Neural progenitor cell (in vitro differentiated cells): ENCODE measurements at places on chromosomes 6 and 20.

DNA sequence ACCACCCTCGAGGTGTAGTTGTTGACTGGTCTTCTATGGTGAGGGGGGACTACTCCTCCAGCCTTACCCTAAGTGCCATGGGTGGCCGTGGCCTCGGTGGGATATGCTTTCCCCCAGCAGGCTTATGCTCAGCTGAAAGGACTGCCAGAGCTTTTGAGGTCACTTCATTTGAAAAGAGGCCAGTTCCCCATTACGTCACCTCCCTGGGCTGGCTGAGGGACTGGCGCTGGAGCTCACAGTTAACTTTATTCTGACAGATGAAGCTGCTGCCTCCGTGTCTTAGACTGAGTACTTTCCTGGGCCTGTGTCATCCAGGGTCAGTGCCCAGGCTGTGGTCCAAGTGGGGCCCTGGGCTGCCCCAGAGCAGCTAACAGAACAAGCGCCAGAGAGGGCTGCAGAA lies 42.8 kb upstream of the PCMTD2 start:
- DNase-seq = no peak

- no peak for DNase-seq
Measured at GRCh38 chr6:98308564-98308963, 525.8 kb upstream of the POU3F2 start.

DNA sequence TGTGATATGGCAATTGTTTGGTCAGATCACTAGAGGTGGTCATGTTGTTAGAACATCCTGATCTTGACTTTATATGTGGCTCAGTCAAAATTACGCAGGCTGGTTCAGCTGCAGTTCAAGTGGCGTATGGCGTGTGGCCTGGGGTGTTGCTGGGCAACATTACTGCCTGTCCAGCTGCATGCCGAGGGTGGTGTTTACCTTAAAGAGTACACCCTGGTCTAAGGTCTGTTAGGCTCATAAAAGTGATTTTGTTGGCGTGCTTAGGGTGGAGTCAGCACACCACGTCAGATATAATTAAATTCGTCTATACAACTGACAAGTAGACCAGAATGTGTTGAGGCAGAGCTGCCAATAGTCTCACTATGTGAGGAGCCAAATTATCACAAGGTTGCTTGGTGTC lies 55.6 kb upstream of the NEDD9 start:
- DNase-seq = no peak

- no peak for DNase-seq
Measured at GRCh38 chr6:148223424-148223842, 119.2 kb upstream of the SASH1 start.

DNA sequence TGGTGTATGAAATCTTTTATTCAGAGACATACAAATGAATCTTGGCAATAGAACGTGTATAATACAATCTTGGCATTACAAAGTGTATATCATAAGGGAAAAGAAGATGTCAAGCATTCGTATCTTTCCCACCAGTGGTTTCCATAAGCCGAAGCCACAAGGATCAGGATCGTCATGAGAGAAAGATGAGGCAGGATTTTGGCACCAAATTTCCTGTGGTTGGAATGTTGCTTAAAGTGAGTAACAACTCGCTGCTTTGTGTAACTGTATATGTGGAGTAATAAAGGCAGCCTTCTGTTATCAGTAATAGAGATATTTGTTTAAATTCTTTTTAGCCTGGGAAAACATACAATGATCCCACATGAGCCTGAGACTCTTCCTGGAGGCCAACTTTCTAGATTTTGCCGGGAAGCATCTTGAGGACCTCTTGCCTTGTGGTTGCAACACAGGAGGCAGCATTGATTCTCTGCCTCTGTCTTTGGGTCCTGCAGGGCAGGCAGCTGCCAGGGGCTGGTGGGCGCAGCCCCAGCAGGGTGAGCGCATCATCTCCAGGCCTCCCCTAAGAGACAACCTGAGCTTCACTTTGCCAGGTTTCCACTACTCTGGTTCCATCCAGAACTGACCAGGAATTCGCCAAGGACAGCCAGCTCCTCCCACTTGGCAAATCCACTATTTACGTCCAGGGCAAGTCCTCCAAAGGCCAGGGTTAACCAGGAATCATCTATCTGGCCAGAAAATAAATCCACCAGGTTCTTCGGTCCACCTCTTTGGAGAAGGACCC lies 230.9 kb upstream of the SULF2 start:
- no peak for DNase-seq

GRCh38 chr6:14016432-14016831 lies 91.7 kb downstream of the RNF182 start:
- peak; percentile 74 for DNase-seq

- peak; percentile 22 for DNase-seq
Measured at GRCh38 chr20:14193885-14194284, 143.5 kb downstream of the FLRT3 start.

GRCh38 chr6:131331151-131331550 lies 195.9 kb downstream of the AKAP7 start:
- no peak for DNase-seq

DNA sequence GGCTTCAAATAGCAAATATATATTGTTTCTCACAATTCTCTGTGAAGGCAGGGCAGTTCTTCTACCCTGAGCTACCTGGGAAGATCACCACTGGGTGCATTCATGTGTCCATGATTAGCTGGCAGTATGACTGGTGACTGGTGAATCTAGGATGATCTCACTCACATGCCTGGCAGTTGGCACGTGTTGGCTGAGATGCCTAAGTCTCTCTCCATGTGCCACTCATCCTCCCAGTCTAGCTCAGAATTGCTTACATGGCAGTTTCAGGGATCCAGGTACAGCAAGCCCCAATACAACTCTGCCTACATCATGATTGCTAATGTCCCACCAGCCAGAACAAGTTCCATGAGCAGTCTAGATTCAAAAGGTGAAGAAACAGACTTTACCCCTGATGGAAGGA lies 346.8 kb upstream of the CNR1 start:
- DNase-seq = no peak

DNA sequence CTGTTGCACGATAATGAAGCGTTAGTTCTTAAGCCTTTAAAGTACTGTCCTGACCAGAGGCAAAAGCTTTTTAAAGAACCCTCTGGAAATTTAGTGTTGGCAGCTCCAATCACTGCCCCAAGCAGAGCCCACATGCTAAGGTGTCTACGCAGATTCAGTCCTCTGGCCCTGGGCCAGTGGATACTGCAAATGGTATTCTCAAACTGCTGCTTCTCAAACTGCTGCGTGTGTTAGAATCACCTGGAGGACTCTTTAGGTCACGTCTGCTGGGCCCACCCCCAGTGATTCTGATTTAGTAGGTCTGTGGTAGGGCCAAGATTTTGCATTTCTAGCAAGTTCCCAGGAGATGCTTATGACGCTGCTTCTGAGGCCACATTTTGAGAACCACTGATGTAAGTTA lies 96.0 kb upstream of the CCDC28A start:
- DNase-seq = no peak

DNA sequence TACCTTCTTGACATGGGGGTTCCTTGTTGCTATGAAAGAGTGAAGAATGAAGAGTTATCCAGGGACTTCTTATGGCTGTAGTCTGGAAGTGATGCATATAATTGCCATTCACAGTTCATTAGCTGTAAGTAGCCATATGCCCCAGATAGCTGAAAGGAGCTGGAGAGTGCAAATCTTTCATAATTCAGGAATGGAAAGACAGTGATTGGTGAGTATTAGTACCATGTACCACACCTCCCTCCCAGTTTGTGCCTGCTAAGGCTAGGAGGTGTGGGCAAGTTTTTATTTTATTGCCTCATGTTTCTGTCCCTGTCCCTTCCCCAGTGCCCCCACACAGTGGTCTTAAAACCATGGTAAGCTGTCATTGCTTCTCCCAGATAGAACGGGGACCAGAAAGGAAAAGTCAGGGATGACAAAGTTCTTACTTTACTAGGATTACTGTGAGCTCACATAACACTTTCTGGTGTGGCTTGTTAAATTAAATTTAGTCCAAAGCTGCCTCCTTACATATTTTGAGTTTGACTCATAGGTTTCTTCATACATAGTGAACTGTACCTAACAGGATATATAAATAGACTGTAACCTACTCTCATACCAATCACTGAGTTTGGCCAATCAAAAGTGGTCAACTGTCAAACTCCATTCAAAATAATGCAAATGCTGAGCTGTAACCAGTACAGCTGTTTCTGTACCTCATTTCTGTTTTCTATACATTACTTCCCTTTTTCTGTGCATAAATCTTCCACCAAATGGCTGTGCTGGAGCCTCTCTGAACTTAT lies 119.4 kb downstream of the RFPL4B start:
- no peak for DNase-seq

DNA sequence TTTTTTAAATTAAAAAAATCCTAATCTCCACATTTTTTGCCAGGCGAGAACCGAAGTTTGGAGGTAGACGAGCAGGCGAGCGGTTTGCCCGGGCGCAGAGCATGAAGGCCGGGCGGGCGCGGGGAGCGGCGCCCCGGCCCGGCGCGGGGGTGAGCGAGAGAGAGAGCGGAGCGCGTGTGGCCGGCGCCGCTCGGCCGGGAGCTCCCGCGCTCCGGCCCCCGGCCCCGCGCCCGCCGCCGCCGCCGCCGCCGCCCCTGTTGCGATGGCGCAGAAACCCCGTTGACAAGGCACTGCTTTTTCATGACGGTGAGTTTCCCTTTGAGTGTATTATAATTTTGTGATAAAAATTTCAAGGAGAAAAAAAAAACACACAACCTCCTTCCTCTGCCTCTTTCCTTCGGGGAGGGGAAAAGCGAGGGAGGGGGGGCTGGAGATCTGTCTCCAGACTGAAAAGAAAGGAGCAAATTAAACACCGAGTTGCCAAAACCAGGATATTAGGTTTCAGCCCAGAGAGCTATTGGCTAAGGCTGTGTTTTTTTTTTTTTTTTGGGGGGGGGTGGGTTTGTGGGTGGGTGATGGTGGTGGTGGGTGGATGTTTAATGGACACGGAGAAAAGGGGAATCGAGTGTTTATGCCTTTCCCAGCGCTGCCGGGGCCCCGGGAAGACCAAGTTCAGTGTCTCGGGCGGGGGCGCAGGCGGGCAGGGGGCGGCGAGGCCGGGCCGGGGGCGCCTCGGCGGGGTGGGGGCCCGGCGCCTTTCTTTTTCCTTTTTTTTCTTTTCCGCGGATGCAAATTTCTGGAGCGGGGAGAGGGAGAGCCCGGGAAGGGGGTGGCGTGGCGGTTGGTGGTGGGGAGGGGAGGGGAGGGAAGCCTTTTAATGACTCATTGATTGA lies at the start of gene BICRAL:
TSS of gene BICRAL (plus strand) at position 257 of the 893 bp plus-strand sequence. CDS start 39,971 bp downstream, outside the sequence.
- peak; percentile 74 for DNase-seq

DNA sequence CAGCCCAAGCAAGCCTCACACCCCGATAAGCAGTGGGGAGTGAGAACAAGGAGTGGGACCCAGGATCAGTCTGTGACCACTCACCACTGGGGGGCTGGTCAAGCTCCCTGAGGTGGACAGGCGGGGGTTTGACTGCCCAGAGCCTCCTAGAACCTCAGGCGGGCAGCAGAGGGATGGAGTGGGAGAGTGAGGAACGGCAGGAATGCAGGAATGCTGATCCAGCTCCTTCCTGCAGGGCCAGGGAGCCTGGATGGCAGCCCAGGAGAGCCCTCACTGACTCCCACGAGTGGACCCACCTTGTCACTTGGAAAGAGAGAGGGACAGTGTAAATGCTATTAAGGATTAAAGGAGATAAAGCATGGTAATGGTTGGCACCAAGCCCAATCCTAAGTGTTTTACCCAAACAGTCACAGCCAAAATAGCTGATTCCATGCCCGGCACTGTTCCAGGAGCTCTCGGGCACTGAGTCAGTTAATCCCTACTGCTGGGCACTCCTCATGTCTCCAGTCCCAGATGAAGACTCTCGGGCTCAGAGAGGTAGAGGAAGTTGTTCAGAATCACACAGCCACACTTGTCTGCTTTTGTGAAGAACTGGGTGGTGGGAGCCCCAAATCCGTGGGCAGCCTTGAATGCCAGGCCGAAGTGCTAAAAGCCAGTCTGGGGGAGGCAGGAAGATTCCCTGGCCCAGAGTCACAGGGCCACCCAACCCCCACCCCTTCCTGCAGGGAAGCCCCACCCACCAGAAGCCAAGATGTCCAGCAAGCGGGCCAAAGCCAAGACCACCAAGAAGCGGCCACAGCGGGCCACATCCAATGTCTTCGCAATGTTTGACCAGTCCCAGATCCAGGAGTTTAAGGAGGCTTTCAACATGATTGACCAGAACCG lies 3.1 kb downstream of the MYL9 start:
- DNase-seq = no peak

- no peak for DNase-seq
Measured at GRCh38 chr20:4234128-4234527, 218.8 kb upstream of the RNF24 start.

DNA sequence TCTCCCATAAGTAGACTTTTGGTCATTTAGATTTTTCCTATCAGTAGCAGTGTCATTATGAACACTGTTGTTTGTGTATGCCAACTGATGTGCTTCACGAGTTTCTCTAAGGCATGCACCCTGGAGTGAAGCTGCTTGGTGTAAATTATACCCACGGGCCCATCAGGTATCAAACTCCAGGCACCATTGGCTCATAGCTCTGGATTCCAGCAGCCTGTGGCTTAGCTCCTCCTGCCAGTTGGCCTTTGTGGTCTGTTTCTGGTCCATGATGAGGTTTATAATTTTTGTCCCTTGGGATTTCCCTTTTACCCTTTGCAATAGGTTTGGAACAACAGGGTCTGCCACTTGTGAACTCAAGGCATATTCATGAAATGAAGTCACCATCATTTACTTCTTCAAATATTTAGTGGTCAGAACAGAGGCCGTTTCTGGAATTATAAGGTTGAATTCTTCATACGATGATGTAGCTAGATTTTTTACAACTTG lies 350.5 kb downstream of the PRL start:
- no peak for DNase-seq

- no peak for DNase-seq
Measured at GRCh38 chr6:156126535-156126934, 650.6 kb upstream of the ARID1B start.

- DNase-seq = peak; percentile 70
Measured at GRCh38 chr20:45450097-45450818, 19.3 kb upstream of the WFDC2 start.

DNA sequence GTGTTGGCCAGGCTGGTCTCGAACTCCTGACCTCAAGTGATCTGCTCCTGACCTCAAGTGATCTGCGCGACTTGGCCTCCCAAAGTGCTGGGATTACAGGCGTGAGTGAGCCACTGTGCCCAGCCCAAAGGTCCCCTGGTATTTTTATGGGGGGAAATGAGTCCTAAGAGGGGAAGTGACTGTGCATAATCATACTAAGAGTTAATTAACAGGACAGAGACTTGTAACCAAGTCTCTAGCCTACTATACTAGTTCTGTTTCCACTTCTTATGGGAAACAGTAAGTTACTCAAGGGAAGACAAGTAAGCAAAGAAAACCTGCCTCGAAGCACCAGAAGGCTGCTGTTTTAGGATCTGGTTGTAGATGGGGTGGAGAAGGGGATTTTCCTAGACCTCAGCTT lies 27.9 kb downstream of the TCF15 start:
- DNase-seq = no peak

DNA sequence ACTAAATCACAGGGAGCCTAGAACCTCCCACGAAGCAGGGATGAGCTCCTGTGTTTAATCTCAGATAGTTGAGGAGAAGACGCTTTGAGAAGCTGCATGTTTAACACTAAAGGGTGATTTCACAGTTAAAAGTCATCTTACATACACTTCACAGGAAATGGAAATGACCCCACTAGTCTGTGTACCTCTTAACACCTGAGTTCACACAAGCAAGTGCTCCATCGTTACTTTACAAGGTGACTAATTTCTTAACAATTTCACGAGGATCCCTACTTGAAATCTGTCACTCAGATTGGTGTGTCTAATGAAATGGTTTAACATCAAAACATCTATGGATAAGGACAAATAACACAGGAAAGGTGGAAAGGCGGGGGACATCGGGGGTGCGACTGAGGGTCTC lies 93.8 kb upstream of the RPS6KA2 start:
- no peak for DNase-seq
